ENCODE measurements at places on chromosomes 16 and 17. TPM values are rescaled to one million over a fixed set of nuclear protein-coding genes. Genes with fewer than 3 reads are reported as not detected.

- no peak for DNase-seq
Measured at GRCh38 chr17:75854101-75854748, 910 bp downstream of the WBP2 start.

DNA sequence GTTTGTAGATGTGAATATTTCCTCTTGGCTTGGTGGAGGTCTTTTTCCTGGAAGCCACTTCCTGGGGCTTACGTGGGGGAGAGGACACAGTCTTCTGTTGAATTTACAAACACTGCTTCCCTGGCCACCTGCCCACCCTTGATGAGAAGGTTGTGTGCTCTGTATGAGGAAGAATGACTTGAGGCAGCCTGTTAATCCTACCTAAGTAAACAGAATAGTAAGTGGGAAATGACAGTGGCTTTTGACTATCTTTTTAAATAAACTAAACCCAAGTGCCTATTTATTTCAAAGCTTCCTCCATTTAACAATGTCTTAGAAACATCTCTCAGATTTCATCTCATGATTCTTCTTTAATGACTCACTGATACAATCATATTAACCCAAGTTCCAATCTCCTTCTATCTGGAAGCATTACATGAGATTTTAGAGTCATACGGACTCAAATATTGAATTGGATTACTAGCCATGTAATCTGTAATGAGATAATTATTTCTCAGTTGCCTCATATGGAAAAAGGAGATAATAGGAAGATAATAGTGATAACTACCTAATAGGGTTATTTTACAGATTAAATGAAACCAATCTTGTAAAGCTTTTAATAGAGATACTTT is 96.6 kb upstream of the SMIM36 start:
- DNase-seq = no peak

- peak; percentile 91 for DNase-seq
Measured at GRCh38 chr16:85234310-85235204, 122.3 kb upstream of the CIBAR2 start.

GRCh38 chr17:77894126-77894956 is 64.2 kb upstream of the TNRC6C start:
- DNase-seq = no peak

DNA sequence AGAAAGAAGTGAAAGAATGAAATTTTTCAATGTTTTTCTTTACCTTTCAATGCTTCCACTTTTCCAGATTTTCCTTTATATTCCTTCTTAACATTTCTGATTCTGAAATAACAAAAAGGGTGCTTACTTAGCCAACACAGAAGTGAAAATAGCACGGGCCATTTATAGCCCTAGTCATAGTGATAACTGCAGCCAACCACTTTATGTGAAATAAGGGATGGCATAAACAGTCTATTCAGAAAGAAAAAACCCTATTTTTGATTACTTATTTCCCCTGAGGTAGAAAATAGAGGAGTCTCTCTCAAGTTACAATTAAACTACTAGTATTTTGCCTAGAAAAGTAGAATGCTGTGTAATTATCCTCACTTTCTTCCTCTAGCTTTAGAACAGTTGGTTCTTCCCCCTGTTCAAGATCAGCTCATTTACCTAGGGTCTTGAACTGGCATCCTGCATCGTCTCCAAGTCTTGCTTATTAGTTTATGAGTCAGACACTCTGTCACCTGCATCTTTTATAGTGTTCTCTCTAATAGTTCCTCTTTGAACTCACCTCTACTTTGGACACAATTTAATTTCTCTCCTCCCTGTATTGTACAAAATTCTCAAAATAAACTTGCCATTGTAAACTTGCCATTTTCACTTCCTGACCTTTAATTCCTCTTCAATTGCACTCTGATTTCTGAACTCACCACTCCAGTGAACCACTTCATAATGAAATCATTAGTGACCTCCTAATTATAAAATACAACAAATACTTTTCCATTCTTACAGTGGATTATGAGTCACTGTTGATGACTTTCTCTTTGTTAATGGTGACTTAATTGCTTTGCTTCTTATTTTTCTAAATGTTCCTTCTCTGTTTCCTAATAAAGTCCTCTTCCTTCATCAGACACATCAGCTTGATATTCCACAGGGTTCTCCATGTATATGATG is 23.6 kb downstream of the ABCA6 start:
- no peak for DNase-seq

QRICH2 gene
- polyA plus RNA-seq = 3.8 TPM

- no peak for DNase-seq
Measured at GRCh38 chr16:2033057-2033908, 6.6 kb downstream of the NHERF2 start.

DNA sequence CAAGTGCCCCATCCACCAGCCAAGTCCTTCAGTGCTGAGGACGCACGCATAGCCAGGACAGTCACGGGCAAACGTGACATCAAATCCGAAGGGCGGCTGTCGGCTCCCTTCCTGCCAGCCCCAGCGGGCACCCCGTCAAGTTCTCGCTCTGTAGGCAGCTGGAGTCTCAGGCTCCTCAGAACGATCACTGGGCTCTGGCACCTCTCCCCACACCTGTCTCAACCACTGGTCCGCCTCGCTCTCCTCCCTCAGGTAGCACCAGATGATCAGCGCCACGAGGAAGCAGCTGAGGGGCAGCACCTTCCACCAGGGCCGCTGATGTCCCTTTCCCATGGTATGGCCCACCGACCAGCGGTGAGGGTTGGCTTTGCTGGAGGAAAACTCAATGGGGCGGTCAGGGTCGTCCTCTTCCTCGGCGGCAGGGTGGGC is 422 bp downstream of the UQCC4 start:
- DNase-seq = no peak

NTN1 gene
- 2.0 TPM for polyA plus RNA-seq

HSD17B1 gene
- polyA plus RNA-seq = 1.8 TPM

- DNase-seq = no peak
Measured at GRCh38 chr17:34741967-34742366, 162.6 kb downstream of the TMEM132E start.

- DNase-seq = no peak
Measured at GRCh38 chr17:1606352-1606985, 22.2 kb downstream of the SLC43A2 start.

GRCh38 chr16:8886593-8887430 is 4.7 kb downstream of the LITAFD start:
- no peak for DNase-seq

GRCh38 chr17:49996495-49997300 is 1.7 kb upstream of the DLX3 start:
- peak; percentile 96 for DNase-seq

CDIP1 gene
- polyA plus RNA-seq = 56.6 TPM

DNA sequence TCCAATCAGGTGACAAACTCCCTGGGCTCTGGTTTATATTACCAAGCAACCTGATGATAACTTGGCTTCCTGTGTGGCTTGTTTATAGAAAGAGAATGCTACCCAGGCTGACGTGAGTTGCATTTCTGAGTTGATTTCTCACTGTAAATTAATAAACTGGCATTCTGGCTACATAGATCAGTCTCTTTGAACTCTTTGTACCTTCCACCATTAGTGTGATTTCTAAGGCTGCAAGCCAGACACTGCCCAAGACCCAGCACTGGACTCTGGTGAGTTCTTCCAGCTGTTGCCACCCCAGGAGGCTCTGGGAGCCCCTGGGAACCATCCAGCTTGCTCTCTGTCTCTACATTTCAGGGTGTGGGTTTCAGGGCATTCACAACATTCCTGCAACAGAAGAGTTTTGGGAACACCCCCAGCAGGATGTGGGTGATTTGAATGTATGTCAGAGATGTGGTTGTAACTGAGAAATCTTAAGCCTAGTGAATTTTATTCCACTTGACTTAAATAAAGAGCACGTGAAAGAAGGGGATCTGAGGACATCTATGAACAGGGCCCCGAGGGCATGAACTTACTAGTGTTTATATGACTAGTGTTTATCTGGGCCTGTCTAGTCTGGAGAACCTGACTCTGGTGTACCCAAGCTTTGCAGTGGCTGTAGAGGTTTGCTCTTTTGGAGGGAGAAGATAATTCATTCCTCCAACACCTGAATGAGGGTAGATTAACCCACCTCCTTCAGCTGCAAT is 30.3 kb upstream of the LRRC37A start:
- no peak for DNase-seq

ALDH3A2 gene
- polyA plus RNA-seq = 41.6 TPM

DNA sequence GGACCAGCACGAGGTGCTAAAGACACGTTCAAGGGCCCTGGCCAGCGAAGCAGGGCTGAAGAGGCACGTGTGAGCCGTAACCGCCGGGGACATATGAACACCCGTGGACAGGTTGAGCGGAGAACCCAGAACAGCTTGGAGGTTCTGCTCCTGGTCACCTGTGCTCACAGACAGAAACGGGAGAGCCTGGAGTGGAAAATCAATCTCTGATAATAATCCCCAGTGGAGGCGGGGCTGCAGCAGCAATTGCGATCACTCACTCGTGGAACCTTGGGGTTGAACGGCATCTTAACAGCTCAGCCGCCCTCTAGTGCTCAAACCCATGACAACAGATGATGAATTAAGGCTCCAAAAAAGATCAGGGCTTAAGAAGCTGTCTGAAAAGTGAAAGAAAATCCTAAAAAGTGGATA is 25.6 kb downstream of the WIPI1 start:
- DNase-seq = peak; percentile 57

- peak; percentile 68 for DNase-seq
Measured at GRCh38 chr17:77786740-77787505, 171.6 kb upstream of the TNRC6C start.

GRCh38 chr17:66365903-66366302 is 63.5 kb downstream of the PRKCA start:
- no peak for DNase-seq

DNA sequence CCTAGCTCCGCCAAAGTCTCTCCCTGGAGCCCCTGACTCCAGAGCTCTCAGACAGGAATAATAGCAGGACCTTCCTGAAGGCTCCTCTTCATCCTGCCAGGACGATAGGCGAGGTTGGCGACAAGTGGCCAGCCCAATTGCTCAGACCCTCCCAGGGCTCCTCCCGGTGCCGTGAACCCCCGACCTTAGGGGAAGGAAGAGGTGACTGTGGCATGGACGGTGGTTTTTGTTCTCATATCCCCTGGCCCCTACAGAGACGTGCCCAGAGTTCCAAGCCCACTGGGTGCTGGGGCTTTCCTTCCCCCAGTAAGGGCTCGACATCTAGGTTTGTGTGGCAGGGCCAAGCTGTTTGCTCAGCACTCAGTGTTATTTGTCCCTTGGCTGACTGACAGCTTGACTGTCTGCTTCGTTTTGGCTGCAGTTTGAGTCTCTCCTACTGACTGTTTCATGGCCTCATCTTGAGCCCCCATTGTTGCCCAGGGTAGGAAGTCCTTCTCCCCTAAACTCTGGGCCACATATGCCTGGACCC is 4.6 kb upstream of the ADCY7 start:
- DNase-seq = no peak

LPO gene
- 0.38 TPM for polyA plus RNA-seq

DNA sequence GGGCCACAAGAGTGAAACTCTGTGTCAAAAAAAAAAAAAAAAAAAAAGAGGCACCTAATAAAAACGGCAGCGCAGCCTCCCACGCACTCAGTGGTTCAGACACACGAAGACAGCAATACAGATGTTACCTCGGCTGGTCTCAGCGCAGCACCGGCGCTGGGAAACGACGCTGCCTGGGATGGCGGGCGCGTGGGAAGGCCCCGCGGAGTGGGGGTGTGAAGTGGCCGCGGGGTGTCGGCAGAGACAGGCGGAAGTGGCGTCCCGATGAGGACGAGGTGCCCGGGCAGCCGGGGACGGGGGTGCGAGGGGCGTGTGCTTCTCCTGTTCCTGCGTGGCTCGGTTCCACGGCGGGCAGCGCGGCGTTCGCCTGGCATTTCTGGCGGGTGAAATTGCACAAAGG is 179.4 kb downstream of the BANP start:
- no peak for DNase-seq

GRCh38 chr17:18896947-18897346 is 39.0 kb downstream of the PRPSAP2 start:
- no peak for DNase-seq

DNA sequence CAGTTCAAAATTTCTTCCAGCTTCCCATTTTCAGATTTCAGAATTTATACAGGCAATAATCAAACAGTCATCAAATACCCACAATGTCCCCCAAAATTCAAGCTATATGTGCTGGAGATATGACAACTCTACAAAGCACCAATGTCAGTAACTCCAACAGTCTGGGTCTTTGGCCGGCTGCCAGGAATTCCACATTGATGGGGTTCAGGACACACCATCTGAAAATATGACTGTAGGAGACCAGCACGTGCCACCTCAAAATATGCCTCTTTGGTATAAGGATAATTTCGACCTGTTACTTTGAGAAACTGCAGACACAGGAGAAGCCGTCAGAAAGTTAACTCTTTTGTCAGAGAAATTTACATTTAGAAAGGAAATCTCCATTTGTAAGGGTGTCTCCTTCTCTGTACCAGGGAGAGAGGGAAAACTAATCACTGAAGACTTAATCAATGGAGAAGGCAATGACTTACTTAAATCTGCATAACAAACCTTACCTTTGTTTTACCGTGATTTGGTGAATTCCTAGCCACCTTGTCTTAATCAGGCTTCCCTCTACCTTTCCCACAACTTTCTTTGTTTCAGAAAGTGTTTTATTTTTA is 594.3 kb upstream of the CDH5 start:
- peak; percentile 46 for DNase-seq

DNA sequence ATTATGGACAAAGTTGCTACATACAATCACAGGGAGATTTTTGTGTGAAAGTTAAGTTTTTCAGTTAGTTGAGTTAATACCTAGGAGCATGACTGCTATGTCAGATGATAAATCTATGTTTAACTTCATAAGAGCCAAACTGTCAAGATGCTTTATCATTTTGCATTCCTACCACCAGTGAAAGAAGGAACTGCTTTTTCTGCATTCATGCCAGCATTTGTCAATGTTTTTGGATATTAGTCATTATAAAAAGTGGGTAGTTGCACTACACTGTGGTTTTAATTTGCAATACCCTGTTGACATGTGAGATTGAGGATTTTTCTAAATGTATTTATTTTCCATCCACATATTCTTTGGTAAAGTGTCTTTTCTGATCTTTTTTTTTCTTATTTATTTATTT is 434.0 kb upstream of the MON1B start:
- no peak for DNase-seq

IGFBP4 gene
- 85.5 TPM for polyA plus RNA-seq

DNA sequence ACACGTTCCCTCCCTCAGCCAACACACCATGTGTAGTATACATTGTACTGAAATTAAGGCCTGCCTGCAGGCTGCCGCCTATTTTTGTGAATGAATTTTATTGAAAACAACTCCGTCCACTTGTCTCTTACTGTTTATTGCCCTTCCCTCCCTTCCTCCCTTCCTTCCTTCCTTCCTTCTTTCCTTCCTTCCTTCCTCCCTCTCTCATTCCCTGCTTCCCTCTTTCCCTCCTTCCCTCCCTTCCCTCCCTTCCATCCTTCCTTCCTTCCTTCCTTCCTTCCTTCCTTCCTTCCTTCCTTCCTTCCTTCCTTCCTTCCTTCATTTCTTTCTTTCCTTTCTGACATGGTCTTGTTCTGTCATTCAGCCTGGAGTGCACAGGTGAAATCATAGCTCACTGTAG is 2.3 kb downstream of the ITGAM start:
- no peak for DNase-seq

KRTAP16-1 gene
- not detected for polyA plus RNA-seq

DOC2A gene
- 34.2 TPM for polyA plus RNA-seq

GRCh38 chr17:40303009-40303657 is 5.8 kb upstream of the RARA start:
- DNase-seq = no peak

BCAR1 gene
- 93.8 TPM for polyA plus RNA-seq

All from H1 (cell line).